ENCODE measurements at places on chromosomes 1 and 21.

- no peak for DNase-seq
These were observed 116.0 kb downstream of the ESRRG start for GRCh38 chr1:216607067-216607697.

GRCh38 chr1:66415281-66415680, 118.7 kb upstream of the SGIP1 start:
- DNase-seq, result no peak

- DNase-seq, result no peak
These were observed 11.8 kb downstream of the KANK4 start for GRCh38 chr1:62307446-62307845.

DNA sequence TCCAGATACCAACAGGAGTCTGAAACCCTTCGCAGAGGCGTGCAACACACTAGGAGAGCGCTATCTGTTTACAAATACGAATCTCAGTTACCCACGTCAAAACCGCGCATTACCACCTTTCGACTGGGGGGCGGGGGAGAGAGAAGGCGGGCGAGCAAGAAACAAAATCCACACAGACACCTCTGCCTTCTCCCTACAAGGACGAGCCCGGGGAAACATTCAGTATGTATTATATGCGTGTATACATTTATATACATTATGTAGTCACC, 722 bp downstream of the TUT4 start:
- peak; percentile 68 for DNase-seq

GRCh38 chr1:216119600-216119999, 303.6 kb downstream of the USH2A start:
- no peak for DNase-seq

- DNase-seq, result no peak
These were observed 7.1 kb downstream of the RAD54L start for GRCh38 chr1:46254668-46255067.

- no peak for DNase-seq
These were observed 84.8 kb upstream of the CACYBP start for GRCh38 chr1:174914991-174915390.

GRCh38 chr1:61561666-61562065, 163.3 kb downstream of the TM2D1 start:
- DNase-seq, result no peak

DNA sequence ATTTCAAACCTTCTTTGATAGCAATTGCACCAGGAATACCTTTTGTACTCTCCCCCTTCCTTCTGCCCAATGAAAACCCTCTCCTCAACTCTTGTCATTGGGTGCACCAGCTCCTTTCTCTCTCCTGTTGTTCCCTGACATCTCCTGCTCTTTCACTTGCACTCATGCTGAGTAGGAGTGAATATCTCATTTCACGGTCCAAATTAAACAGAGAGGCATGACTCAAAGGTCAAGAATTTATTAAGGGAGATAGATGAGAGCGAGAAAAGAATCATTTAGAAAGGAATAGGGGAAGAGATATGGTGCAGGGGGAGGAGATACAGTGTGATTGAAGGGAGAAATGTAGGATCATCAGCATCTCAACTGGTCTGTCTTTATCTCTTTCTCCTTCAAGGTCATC, 22.1 kb downstream of the AIM2 start:
- no peak for DNase-seq

GRCh38 chr1:161081519-161081918, 7.8 kb downstream of the NECTIN4 start:
- DNase-seq, result no peak

DNA sequence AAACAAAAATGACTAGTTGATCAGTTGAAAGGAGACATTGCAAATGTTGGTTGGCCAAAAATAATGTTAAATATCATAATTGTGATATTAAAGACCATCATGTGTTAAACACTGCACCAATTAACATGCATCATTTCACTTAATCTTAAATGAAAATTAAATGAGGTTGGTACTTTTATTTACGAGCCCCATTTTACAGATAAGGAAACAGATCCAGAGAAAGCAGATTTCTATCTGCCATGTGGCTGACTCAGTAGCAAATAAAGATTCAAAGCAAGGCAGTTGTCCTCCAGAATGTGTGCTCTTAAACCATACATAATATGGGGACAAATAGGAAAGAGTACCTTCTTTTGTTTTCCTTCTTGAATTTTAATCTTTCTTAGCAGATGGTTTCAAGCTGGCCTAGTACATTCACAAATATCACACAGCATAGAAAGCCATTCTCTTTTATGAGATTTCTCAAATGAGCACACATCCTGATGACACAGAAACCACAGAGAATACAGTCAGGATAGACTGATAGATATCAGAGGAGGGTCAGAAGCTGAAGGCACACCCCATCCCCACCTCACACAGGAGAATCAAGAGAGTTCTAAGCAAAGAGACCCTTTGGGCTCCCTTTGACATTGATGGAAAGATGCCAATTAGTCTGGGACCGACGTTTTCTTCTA, 647.9 kb upstream of the CAMK1G start:
- DNase-seq, result no peak

DNA sequence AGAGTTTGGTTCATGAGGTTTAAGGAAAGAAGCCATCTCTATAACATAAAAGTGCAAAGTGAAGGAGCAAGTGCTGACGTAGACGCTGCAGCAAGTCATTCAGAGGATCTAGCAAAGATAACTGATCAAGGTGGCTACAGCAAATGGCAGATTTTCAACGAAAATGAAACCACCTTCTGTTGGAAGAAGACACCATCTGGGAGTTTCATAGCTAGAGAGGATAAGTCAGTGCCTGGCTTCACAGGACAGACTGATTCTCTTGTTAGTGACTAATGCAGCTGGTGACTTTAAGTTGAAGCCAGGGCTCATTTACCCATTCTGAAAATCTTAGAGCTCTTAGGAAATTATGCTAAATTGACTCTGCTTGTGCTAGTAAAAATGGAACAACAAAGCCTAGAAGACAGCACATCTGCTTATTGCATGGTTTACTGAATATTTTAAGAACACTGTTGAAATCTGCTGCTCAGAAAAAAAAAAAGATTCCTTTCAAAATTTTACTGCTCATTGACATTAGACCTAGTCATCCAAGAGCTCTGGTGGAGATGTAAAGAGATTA, 10.5 kb downstream of the MAEL start:
- DNase-seq, result no peak

DNA sequence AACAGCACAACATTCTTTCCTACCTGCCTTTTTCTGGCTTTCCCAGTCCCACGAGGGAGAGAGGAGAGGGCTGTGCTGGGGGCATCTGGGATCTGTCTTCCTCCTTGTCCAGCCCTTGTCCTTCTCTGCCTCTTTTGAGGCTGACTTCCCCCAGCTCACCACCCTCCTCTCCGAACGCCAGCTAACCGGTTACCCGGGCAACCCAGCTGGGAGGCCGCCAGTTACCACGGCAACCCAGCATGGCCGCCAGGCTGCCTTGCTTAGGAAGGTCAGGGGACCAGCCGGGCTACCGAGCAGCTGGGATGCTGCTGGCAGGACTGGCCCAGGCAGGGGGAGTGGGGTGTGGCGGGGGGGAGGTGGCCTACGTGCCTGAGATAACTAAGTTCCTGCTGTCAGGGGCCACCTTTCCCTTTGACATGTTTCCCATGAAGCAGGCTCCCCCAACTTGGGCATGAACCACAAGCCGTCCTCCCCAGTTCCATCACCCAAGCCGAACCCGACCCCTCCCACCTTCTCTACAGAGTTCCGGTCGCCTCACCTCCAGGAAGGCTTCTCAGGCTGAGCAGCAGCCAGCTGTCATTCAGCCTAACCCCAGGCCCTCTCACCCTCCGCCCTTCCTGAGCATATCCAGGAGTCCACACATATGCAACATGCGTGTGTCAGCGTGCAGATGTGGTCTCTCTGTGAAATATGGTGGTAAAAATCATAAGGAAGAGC, 8.7 kb downstream of the PLEKHA6 start:
- DNase-seq, result no peak

- DNase-seq, result no peak
These were observed 32.2 kb downstream of the PADI6 start for GRCh38 chr1:17404034-17404684.

DNA sequence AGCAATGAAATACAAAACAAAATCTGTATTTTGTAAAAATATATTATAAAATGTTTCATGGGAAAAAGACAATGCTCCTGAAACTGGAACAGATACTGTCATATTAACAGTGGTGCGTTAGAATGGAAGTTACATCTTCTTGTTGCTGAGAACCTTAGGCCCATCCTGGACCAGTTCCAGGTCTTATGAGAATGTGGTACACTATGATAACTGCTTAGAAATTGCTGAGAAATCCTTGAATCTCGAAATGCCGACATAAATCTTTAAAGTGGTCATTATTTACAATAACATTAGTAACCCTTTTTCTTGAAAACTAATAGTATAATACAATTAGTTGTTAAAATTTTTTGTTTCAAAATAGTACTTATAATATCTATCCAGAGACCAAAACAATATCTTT, 747.9 kb upstream of the NCAM2 start:
- no peak for DNase-seq

- no peak for DNase-seq
These were observed 26.6 kb downstream of the CLIC6 start for GRCh38 chr21:34695434-34695833.

DNA sequence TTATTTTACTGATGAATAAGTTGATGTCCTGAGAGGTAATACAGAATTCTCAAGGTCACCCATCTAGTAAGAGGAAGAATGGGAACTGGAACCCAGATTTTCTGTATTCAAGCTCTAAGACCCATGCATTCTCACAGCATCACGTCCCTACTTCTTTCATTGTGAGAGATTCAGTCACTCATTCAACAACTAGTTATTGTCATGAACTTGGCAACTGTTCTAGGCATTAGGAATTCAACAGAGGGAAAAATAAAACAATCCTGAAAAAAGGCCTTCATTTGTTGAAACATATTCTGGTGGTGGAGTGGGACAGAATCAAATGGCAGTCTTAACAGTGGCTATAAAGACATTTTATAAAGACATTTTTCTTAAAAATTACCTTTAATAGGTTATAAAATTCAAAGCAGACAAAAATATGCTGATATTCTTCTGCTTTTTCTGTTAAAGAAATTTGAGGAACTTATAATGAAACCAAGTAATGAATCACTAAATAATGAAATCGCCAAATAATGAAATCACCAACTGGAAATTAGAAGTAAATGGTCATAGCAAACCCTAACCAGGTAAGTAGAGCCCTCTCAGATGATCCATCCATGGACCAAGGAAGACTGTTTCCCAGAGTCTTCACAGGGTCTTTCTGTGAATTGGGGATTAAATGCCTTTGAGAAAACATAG, 136.5 kb upstream of the DPYD start:
- no peak for DNase-seq

GRCh38 chr1:46084553-46085451, 47.6 kb downstream of the PIK3R3 start:
- DNase-seq, result no peak

DNA sequence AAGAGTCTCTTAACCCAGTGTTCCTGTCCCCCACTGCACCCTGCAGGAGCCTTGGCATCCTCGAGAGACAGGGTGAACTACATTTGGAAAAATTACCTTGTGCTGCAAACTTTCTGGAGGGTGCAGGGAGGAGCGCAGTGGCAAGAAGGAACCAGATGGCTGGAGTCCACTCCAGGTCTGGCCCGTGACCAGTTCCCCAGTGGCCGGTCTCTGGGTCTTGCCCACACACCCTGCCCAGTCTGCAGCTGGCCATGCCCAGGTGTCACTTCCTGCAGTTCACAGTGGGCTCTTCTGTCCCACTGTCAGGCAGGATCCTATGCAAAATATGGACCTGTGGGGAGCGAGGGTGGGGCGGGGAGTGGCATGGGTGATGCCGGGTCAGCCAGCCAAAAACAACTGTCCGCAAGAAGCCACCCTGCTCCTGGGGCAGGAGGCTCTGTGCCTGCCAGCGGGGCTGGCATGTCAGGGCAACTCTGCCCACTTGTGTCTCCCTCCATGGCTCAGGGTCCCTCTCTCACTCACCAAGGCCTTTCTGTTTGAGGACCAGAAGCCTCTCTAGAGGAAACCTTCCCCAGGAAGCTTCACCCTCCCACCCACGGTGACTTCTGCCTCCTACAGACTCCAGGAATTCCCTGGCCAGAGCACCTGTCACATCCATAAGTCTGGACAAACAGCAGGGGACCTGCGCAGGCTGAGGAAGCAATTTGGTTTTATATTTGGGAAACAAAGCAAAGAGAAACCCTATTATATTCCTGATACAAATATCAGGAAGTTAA, 55.6 kb downstream of the KIF21B start:
- no peak for DNase-seq

DNA sequence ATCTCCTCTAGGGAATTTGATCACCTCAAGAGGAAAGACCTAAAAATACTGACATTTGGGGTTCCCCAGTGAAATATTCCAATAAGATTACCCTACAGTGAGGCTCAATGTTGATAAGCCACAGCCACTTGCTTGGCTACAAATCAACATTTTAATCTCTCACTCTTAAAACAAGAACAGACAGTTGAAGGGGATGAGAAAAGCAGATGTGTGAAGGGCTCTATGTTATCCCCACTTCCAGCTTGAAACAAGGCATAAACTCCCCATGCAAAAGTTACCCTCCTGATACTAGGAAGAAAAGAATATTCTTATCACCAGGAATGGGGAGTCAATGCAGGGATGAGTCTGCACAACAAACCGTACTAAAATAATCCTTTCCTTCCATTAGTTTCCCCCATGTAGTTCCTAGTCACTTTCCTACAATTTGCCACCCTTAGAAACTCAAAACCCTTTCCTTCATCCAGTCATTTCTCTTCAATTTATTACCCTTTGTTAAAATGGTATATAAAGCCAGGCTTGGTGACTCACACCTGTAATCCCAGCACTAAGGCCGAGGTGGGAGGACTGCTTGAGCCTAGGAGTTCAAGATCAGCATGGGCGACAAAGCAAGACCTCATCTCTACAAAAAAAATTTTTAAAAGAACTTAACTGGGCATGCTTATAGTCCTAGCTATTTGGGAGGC, 29.5 kb downstream of the LPGAT1 start:
- DNase-seq, result no peak

DNA sequence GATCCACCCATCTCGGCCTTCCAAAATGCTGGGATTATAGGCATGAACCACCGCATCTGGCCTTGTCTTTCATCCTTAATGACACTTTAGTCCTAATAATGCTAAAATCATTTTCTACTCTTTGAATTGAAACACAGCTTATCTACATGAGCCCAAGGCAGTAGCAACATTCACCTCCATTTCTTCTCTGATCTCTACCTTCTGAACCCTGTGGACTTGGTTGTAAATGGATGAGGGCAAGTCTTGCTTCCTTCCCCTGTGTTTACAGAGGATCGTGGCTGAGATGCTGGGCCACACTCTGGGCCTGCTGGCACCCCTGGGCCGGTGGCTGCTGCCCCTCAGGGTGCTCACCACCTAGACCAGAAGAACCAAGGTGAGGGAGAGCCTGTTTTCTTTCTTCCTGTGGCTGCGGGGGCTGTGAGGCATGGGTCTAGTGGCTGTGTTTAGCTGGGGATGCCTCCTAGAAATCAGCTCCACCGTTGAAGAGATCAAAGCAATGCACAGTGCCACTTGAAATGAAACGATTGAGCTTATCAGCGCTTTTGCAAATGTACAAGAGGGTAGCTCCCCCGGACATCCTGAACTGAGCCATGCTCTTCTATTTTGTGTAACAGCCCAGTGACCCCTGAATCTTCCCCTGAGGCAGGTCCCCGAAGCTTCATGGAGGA, 32.2 kb upstream of the LGALS8 start:
- DNase-seq, result no peak
